ENCODE measurements at places on chromosomes 3 and 15. TPM values are rescaled to one million over a fixed set of nuclear protein-coding genes. Genes with fewer than 3 reads are reported as not detected.

The CIDEC gene
- total RNA-seq = 0.14 TPM

The AHSG gene
- total RNA-seq = not detected

The IQCB1 gene
- total RNA-seq = 13.7 TPM

The ARL14 gene
- not detected for total RNA-seq

The ASB7 gene
- 14.4 TPM for total RNA-seq

The PARP15 gene
- 0.14 TPM for total RNA-seq

The OR5K2 gene
- total RNA-seq = not detected
